ENCODE measurements at places on chromosomes 7 and 10. TPM values are rescaled to one million over a fixed set of nuclear protein-coding genes. Genes with fewer than 3 reads are reported as not detected.
A peak's percentile ranks its signal among the peaks of the same experiment; 100 is the strongest.

DNA sequence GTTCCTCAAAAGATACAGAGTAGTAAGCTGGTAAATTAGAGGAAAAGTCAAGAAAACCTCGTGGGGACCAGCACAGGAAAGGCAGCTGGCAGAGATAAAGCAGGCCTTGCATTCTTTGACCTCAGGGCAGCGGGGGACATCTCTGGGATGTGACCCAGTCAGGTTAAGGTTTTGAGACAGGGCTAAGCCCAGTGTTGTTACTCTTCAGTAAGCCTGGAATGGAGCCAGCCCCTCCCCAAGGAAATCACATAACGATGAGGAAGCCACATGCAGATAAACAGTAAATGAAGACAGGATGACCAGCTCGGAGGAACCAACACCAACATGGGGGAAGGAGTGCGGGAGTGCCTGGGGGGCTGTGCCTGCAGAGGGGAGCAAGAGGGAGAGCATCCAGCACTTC is 99.6 kb downstream of the JAZF1 start:
- peak; percentile 43 for DNase-seq

DNA sequence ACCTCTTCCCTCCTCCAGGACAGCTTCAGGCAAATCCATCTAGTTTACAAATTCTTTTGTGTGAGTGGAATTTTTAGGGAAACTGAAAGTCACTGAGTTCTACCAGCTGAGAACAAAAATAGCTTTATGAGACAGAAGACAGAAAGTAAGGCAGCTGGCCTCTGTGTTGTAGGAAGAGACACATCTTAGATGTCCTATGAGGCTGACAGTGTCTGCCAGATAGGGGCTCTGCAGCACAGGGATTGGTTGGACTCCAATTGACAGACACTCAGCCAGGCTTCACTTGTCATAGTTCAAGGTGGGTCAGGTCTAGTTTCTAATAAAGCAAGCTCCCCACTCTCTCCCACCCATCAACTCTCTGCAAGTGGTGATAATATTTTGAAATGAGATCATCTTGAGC is 574.9 kb downstream of the CCSER2 start:
- no peak for DNase-seq

DNA sequence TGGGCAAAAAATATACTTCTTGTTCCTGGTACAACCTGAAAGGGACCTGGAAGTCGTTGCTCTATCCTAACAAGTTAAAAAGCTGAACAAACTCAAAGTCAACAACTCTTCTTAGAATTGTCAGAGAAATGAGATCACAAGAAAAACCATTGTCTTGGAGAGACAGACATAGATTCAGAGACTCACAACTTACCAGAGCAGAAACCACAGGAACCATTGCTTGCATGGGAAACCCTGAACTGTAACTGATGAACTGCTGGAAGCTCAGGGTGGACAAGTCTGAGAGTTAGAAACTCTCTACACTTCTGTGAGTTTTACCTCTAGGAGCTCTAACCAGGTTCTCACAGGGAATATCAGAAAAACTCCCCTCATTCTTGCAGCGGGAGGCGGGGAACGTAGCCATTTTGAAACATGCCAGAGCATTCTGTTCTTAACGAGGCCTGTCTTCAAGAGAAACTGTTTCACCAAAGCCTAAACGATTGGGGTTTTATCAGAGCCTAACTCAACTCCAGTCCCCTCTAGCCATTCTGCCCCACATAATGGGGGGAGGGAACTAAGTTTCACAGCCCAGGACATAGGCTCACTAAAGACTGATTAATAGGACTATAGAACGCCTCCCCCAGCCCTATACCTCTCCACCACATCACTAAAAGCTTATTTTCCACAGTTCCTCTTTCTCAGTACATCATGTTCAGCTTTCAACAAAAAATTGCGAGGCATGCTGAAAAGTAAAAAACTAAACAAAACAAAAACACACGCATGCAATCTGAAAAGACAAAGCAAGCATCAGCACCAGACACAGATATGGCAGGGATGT is 12.0 kb upstream of the GSDME start:
- no peak for DNase-seq

DNA sequence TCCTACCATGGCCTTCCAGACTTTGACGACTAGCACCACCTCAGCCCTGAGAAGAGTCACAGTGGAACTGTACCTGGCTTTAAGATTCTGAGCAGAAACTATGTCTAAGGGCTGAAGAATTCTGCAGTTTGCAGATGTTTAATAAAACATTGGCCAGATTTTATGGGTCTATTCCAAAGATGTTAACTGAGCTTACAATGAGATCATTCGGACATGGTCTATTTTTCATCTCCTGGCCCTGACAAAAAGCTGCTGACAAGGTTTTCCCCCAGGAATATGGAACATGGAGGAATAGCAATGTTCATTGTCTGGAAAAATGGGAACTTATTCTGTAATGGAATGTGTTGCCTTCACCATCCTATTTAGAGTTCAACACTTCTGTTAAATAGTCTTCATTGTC is 66.4 kb downstream of the PTF1A start:
- no peak for DNase-seq

GRCh38 chr7:156612930-156613329 is 27.6 kb upstream of the RNF32 start:
- peak; percentile 55 for DNase-seq

GRCh38 chr7:150968734-150969372 is 9.3 kb downstream of the KCNH2 start:
- no peak for DNase-seq

GRCh38 chr10:132904814-132905649 is 37.3 kb downstream of the CFAP46 start:
- DNase-seq = peak; percentile 34

DNA sequence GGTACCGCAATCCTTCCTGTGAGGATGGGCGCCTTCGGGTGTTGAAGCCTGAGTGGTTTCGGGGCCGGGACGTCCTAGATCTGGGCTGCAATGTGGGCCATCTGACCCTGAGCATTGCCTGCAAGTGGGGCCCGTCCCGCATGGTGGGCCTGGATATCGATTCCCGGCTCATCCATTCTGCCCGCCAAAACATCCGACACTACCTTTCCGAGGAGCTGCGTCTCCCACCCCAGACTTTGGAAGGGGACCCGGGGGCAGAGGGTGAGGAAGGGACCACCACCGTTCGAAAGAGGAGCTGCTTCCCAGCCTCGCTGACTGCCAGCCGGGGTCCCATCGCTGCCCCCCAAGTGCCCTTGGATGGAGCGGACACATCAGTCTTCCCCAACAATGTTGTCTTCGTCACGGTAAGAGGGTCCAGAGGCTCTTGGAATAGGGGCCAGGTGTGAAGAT is 1.7 kb downstream of the MEPCE start:
- no peak for DNase-seq

- no peak for DNase-seq
These were observed 3.0 kb downstream of the NAMPT start for GRCh38 chr7:106281585-106282318.

GRCh38 chr7:18513343-18513742 is 17.8 kb downstream of the HDAC9 start:
- DNase-seq = no peak

DNA sequence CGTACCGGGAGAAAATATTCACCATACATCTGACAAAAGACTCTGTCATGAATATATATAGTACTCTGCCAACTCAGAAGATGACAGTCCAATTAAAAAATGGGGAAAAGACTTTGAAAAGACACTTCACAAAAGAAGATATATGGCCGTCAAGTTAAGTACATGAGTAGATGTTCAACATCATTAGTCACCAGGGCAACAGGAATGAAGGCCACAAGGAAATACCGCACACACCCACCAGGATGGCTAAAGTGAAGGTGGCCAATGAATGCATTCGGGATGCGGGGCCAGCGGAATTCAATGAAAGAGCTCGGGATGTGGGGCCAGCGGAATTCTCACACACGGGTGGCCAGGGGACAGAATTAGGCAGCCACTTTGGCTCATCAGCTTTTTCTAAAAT is 42.2 kb downstream of the MAD1L1 start:
- DNase-seq = peak; percentile 26

DNA sequence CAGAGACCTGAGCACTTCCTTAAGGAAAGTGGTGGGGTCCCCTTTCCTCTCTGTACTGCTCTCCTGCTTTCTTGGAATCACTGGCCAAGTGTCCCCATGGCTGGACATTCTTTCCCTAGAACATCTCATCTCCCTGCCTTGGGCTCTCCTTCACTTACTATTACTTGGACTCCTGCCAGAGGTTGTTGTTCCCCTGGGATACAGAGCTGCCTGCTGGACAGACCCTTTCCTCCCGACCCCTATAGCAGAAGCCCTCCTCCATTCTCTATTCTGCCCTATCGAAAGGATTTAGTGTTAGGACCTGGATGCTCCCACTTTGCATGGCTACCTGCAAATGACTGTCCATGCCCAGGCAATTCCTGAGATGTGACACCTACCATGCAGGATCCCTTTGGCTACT is 164.3 kb upstream of the PODXL start:
- no peak for DNase-seq

DNA sequence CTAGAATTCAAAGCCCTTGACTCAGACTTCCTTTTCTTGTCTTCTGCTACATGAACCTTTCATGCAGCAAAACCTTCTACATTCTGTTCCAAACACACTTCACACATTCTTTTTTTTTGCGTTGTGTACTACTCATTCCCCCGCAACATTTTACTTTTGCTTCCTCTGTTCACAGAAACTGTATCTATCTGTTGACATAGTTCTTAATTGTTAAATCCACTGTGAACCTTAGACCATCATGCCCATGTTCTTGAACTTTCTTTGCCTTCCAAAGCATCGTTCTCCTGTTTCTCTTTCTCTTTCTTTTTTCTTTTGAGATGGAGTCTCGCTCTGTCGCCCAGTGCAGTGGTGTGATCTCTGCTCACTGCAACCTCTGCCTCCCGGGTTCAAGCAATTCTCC is 14.2 kb downstream of the CCSER2 start:
- no peak for DNase-seq

- DNase-seq = peak; percentile 51
These were observed 87.7 kb upstream of the PRKCQ start for GRCh38 chr10:6667679-6668270.

DNA sequence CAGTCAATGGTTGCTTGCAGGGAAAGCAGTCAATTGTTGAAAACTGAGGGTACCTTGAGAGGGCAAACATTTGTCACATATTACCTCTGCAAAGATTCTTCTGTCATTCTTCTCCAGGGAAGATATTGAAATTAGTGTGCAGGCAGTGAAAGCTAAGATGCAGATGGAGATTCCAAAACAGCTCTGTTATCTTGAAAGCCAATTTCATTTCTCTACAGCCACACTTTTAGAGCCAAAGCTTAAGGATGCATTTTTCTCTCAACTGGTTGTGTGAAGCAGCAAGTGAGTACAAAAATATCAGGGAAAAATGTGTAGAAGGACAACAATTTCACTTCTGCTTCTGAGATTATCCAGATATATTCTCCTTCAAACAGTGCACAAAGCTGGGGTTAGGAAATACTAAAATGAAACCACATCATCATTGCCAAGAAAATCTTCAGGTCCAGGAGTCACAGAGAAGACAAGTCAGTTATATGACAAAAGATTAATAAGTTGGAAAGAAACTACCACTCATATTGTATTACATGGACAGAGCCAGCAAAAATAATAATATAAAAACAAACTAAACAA is 16.3 kb downstream of the SGMS1 start:
- no peak for DNase-seq

DNA sequence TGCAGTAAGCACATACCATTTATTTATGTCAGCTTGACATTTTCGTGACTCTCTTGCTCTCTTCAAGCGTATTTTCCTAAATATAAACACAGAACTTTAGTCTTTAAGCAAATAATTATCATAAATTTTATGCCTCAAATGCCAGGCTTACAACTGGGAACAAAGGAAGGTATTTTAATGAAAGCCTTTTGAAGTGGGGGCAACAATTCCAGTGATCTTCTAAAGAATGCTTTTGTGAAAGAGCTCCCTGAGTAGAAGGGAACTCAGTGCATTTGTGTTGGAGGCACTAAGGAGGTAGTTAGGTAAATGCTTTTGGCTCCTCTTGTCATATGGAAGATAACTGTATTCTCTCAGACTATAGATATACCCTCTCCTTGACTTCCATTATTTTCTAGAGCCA is 104.9 kb downstream of the VPS50 start:
- DNase-seq = no peak

- peak; percentile 47 for DNase-seq
These were observed 844 bp downstream of the FBXW4 start for GRCh38 chr10:101693978-101694673.

LRRC18 gene
- not detected for total RNA-seq

PTPRE gene
- 2.6 TPM for total RNA-seq

C10orf67 gene
- total RNA-seq = not detected

SDK1 gene
- total RNA-seq = 4.2 TPM

SLC18A3 gene
- not detected for total RNA-seq

HMX3 gene
- total RNA-seq = 3.3 TPM

BHLHA15 gene
- total RNA-seq = not detected

Data from Daoy (cell line).